H1 (cell line): ENCODE measurements at places on chromosomes 16 and 17. TPM values are rescaled to one million over a fixed set of nuclear protein-coding genes. Genes with fewer than 3 reads are reported as not detected.
A peak's percentile ranks its signal among the peaks of the same experiment; 100 is the strongest.

Gene ABCC12
- 0.02 and 0.05 TPM in 2 replicates for polyA plus RNA-seq

Gene NPW
- polyA plus RNA-seq, result 4.0 and 7.8 TPM in 2 replicates

Gene PIRT
- 0.03 TPM in 1 of 2 replicates, not detected in the other for polyA plus RNA-seq

Gene ITGAL
- 0.02 TPM in 1 of 2 replicates, not detected in the other for polyA plus RNA-seq

Gene KRT16
- not detected in 2 replicates for polyA plus RNA-seq

Gene JPH3
- polyA plus RNA-seq, result 10.3 and 19.3 TPM in 2 replicates

Gene DNAI2
- 0.08 and 0.24 TPM in 2 replicates for polyA plus RNA-seq

Gene SLC35G6
- 0.05 TPM in 1 of 2 replicates, not detected in the other for polyA plus RNA-seq

Gene SEPTIN12
- polyA plus RNA-seq, result 0.08 and 0.24 TPM in 2 replicates

Gene HOXB3
- not detected in 2 replicates for polyA plus RNA-seq

Gene CORO6
- 8.6 and 13.3 TPM in 2 replicates for polyA plus RNA-seq

Gene PRSS33
- polyA plus RNA-seq, result 0.09 and 0.17 TPM in 2 replicates

Gene NPIPB8
- 0.05 and 0.09 TPM in 2 replicates for polyA plus RNA-seq

Gene YPEL2
- polyA plus RNA-seq, result 1.4 and 1.6 TPM in 2 replicates

Gene MYADML2
- polyA plus RNA-seq, result 0.47 TPM in 2 replicates

DNA sequence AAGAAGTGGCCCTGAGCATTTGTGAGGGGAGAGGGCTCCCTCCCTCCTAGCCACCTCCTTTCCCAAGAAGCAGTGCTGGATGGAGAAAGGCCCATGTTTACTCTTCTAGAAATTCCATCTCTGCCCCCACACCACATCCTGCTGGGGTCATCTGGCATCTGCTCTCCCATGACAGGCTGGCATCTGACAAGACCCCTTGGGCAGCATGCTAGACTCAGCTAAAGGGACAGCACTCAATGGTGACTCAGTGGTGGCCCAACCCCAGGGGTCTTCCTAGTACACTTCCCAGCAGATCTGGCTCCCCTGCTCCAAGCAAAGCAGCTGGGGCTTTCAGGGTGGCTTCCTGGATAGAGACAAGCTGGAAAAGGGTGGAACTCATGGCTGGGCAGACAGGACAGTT lies 14.4 kb downstream of the SLC38A7 start:
- no peak for DNase-seq

DNA sequence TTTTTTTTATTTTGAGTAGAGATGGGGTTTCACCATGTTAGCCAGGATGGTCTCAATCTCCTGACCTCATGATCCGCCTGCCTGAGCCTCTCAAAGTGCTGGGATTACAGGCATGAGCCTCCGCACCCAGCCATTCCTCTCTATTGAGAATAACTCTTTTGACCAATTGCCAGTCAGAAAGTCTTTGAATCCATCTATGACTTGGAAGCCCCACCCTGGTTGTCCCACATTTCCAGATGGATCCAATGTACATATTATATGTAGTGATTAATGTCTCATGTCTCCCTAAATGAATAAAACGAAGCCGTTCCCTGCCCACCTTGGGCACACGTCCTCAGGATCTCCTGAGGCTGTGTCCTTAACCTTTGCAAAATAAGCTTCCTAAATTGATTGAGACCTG lies 228.3 kb upstream of the NLRP1 start:
- no peak for DNase-seq

DNA sequence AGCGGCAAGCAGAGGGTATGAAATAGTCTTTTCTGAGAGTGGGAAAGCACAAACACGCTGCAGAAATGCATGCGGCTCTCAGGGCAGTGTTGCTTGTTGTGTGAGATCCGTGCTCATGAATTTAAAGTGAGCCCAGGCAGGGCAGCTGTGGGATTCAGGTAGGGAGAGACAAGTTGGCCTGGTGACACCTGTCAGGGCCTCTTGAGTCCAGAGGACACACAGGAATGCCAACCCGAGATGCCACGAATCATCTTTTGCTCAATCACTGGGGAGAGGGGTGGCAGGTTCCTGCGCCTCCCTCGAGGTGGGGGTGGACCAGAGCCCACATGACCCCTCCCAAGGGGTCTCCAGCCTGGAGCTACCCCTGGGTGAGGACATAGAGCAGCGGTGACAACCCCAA lies 211.9 kb downstream of the GSG1L start:
- DNase-seq, result no peak

GRCh38 chr17:34913001-34913400 lies 48.3 kb downstream of the CCT6B start:
- peak; percentile 41 for DNase-seq

DNA sequence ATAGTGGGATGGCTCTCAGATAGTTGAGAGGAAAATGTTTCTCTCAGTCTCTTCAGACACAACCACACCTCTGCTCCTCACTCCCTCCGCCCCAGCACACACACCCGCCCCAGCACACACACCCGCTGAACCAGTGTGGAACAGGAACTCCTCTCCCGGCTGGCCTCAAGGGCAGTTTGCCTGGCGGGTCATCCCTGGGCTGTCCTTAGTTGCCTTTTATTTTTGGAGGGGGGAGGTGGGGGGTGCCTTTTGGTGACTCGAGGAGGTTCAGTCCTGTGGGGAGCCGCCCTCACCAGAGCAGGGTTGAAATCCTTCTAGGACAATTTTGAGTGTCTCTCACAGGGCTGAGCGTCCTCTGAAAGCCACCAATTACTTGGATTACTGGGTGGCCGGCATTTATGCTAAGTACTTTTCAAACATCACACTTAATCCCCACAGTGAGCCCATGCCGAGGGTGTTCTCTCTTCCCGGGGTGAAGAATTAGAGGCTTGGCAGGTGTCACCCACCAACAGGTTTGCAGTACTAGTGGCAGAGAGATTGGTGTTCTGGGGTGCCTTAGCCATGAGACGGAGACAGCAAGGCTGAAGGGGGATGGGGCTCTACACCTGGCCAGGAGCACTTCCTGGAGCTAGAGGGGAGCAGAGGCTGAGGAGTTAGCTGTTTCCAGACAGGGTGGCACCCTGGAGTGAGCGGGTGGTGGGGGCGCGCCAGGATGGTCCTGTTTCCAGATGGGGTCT lies 2.8 kb downstream of the RASD1 start:
- DNase-seq, result peak; percentile 54

- DNase-seq, result no peak
Measured at GRCh38 chr16:68090130-68090529, 5.0 kb downstream of the NFATC3 start.

DNA sequence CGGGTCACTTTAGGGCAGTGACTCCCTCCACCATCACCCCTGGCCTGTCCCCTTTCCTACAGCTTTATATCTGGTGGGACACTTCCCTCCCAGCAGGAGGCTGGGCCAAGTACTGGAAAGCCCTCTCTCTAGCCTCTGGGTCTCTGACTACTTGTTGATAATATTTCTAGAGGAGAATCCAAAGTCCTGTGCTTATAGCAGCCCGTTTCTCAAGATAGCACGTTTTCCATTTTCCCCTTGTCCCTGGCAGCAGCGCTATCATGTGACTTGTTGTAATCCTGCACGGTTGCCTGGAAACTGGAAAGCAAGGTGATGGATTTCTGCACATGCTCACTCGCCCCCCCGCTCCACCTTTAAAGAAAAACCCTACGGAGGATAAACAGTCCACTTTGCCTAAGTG lies 3.3 kb upstream of the AXIN2 start:
- DNase-seq, result no peak

DNA sequence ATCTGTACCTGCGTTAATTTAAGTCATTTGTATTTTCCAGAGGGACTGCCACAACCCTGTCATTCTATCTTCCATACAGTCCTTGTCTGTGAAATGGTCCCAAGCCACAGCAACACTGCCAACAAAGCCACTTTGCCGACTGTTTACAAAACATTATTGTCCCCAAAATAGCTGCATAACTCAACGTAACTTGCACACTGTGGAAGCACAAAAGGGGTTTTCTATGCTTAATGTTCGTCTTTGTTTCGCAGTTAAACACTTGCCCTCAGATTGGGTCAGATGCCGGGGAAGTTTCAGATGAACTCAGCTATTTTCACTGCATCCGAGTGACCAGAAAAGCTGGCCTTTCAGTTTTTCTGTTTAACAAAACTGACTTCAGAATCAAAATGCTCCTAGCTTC lies 4.6 kb downstream of the SEC14L5 start:
- no peak for DNase-seq

DNA sequence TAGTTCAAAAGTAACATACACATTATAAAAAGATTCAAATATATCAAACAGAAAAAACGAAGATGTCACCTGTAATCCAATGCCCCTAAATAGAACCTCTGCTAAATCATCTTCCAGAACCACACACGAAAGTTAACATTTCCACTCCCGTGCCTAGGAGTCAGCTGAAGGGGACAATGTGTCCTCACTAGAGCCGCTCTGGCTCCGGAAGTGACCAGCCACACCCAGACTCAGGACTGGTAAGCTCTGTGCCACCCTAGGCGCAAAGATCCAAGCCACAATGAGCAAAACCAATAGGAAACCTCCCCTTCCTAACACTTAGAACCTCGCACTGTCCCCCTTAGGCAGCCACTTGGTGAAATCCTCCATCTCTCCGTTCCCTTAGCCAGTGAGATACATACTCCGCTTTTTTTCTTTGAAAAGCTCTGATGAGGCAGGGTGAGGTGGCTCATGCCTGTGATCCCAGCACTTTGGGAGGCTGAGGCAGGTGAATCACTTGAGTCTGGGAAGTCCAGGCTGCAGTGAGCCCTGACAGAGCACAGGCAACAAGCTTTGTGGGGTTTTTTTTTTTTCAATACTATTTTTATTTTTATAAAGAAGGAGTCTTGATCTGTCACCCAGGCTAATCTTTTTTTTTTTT lies 11.8 kb downstream of the CTRB1 start:
- no peak for DNase-seq

DNA sequence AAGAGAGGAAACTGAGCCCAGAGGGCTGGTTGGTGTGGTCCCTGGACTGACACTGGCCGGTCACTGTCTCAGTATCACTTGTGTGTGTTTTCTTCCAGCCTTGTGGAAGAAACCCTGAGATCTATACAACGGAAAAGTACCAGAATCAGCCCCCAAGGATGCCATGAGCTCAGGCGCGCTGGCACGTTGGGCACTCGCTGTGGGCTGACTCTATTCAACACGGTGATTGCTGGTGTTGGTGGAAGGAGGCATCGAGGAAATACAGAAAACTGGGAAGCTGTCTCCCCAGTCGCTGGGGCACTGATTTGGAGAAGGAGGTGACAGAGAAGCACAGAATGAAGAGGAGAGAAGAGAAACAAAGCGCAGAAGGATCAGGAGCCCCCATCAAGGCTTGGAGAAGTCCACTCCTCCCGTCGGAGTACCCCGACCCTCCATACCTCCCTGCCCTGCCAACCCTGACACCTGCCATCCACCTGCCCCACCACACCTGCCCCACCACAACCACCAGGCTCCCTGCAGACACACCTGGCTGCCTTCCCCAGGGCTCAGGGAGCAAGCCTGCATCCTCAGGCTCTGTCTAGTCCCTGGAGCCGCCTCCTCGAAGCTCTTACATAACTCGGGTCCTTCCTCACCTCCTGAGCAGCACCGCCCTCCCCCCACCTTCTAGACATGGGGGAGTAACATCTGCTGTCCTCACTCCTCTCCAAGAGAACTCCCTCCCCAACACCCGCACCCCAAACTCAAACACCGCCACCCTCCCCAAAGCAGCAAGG lies 66.5 kb downstream of the RBFOX3 start:
- no peak for DNase-seq

GRCh38 chr17:70107904-70108565 lies 33.0 kb downstream of the KCNJ16 start:
- no peak for DNase-seq

GRCh38 chr17:44496815-44497214 lies 6.4 kb downstream of the GPATCH8 start:
- no peak for DNase-seq

GRCh38 chr17:43079641-43080302 lies 45.4 kb downstream of the BRCA1 start:
- DNase-seq, result no peak

GRCh38 chr17:21036361-21036881 lies 6.4 kb downstream of the USP22 start:
- DNase-seq, result no peak

GRCh38 chr16:81608523-81609209 lies 164.1 kb downstream of the CMIP start:
- no peak for DNase-seq

GRCh38 chr16:73891129-73891542 lies 405.5 kb upstream of the PSMD7 start:
- peak; percentile 15 for DNase-seq

GRCh38 chr17:28505986-28506665 lies at the start of gene FOXN1:
FOXN1 (plus strand) TSS chr17:28506348; CDS start chr17:28523970, 17,622 bp downstream.
- no peak for DNase-seq

- peak; percentile 53 for DNase-seq
Measured at GRCh38 chr16:52265446-52265861, 281.5 kb downstream of the TOX3 start.

- no peak for DNase-seq
Measured at GRCh38 chr16:52095471-52095870, 451.5 kb downstream of the TOX3 start.

DNA sequence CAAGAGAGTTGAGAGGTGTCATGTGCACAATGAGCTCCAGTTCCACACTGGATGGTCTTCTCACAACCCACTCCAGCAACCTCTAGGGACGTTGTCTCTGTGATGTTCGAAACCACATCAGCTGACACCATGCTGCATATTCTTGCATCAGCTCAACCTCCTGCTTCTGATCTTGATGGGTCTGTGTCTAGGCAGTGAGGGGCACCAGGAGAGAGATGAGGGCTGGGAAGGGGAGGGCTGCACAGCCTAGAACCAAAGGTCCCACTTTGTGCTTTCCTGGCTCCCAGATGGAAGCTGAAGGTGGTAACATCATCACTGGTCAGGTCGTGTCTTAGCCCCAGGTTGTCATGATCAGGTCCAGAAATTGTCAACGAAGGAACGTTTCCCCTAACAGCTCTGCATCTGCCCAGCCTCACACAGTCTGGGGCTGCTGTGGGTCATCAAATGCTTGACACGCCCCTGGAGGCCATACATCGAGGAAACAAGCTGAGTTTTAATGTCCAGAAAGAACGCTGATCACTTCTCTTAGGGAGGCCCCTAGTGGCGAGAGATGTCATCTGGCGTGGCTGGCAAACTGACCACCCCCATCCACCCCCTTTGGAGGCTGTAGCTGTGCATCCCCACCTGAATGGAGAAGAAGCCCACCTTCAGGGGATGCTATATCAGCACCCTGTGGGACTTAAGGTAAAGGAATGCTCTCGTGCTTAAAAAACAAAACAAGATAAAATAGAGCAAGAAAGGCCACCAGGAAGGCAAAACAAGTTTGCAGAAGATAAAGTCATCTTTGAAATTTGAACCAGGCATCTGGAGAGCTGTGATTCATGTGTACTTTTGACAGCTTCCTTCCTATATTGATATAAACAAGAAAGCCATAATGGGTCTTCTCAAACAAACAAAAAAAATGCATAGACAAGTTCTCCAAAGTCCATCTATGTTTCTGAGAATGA lies 58.3 kb downstream of the WIPI1 start:
- peak; percentile 79 for DNase-seq

- no peak for DNase-seq
Measured at GRCh38 chr16:8890549-8890921, 8.4 kb downstream of the LITAFD start.

- DNase-seq, result peak; percentile 33
Measured at GRCh38 chr16:52191531-52192134, 355.3 kb downstream of the TOX3 start.
